Placental epithelial cell (primary cell): ENCODE measurements at places on chromosomes 12 and 14. TPM values are rescaled to one million over a fixed set of nuclear protein-coding genes. Genes with fewer than 3 reads are reported as not detected.

CCDC196 gene
- not detected in 2 replicates for total RNA-seq

IL22 gene
- total RNA-seq, result not detected in 2 replicates

EIF5 gene
- 135 and 139 TPM in 2 replicates for total RNA-seq

SLC39A5 gene
- total RNA-seq, result 0.39 TPM in 1 of 2 replicates, not detected in the other

NYNRIN gene
- 116 and 153 TPM in 2 replicates for total RNA-seq

VTI1B gene
- total RNA-seq, result 49.2 and 55.0 TPM in 2 replicates

MEG3 gene
- 363 and 1,167 TPM in 2 replicates for total RNA-seq

ARMH4 gene
- total RNA-seq, result 3.5 and 5.6 TPM in 2 replicates

TMEM116 gene
- 3.8 and 9.0 TPM in 2 replicates for total RNA-seq

DAO gene
- not detected in 2 replicates for total RNA-seq

KRT77 gene
- total RNA-seq, result not detected in 2 replicates

ARHGAP9 gene
- total RNA-seq, result under 0.01 TPM in 1 of 2 replicates, not detected in the other

DPF3 gene
- total RNA-seq, result 0.11 TPM in 1 of 2 replicates, not detected in the other

PTHLH gene
- 3.9 and 12.6 TPM in 2 replicates for total RNA-seq

PRIMA1 gene
- not detected in 2 replicates for total RNA-seq

P3H3 gene
- total RNA-seq, result 47.1 and 86.8 TPM in 2 replicates

OASL gene
- total RNA-seq, result not detected in 2 replicates

TAS2R9 gene
- total RNA-seq, result not detected in 2 replicates

PKP2 gene
- 43.6 and 67.1 TPM in 2 replicates for total RNA-seq

FLVCR2 gene
- 4.7 and 14.3 TPM in 2 replicates for total RNA-seq

CEP290 gene
- 13.4 and 18.8 TPM in 2 replicates for total RNA-seq

RTN1 gene
- not detected in 2 replicates for total RNA-seq

FGD6 gene
- total RNA-seq, result 30.2 and 40.7 TPM in 2 replicates

PPP1R1A gene
- not detected in 2 replicates for total RNA-seq

KCNMB4 gene
- 9.7 and 12.2 TPM in 2 replicates for total RNA-seq

ACOT6 gene
- total RNA-seq, result 0.39 TPM in 1 of 2 replicates, not detected in the other

TEX22 gene
- 0.39 and 0.54 TPM in 2 replicates for total RNA-seq

SLC6A15 gene
- total RNA-seq, result 0.79 and 3.8 TPM in 2 replicates

CCDC38 gene
- total RNA-seq, result under 0.01 and 0.11 TPM in 2 replicates

FOXN4 gene
- total RNA-seq, result not detected in 2 replicates

HOXC4 gene
- total RNA-seq, result 0.43 and 2.0 TPM in 2 replicates

BTG1 gene
- total RNA-seq, result 17.4 and 51.0 TPM in 2 replicates

ACTR6 gene
- 9.4 and 12.5 TPM in 2 replicates for total RNA-seq

ZNF385A gene
- total RNA-seq, result 0.79 and 2.9 TPM in 2 replicates

UNC79 gene
- 0.22 and 0.79 TPM in 2 replicates for total RNA-seq

LRRC10 gene
- total RNA-seq, result not detected in 2 replicates

NGB gene
- not detected in 2 replicates for total RNA-seq

TBX3 gene
- total RNA-seq, result 1.2 and 2.1 TPM in 2 replicates

ETFBKMT gene
- total RNA-seq, result 2.8 and 3.1 TPM in 2 replicates

RIN3 gene
- 2.8 and 4.7 TPM in 2 replicates for total RNA-seq

RPGRIP1 gene
- not detected in 2 replicates for total RNA-seq

ERP29 gene
- 34.1 and 64.4 TPM in 2 replicates for total RNA-seq

PLA2G1B gene
- total RNA-seq, result not detected in 2 replicates

ATXN7L3B gene
- total RNA-seq, result 30.0 and 31.4 TPM in 2 replicates

GALNT6 gene
- 210 and 402 TPM in 2 replicates for total RNA-seq

ZFYVE1 gene
- total RNA-seq, result 25.8 and 34.9 TPM in 2 replicates

SRRM4 gene
- under 0.01 TPM in 2 replicates for total RNA-seq

KLRC2 gene
- 1.6 TPM in 1 of 2 replicates, not detected in the other for total RNA-seq

CLEC4E gene
- not detected in 2 replicates for total RNA-seq

CCDC85C gene
- total RNA-seq, result 29.8 and 36.2 TPM in 2 replicates

PZP gene
- total RNA-seq, result not detected in 2 replicates

LHX5 gene
- total RNA-seq, result under 0.01 and 1.2 TPM in 2 replicates

PLCZ1 gene
- total RNA-seq, result not detected in 2 replicates

CCDC60 gene
- not detected in 2 replicates for total RNA-seq

FAIM2 gene
- total RNA-seq, result under 0.01 TPM in 2 replicates
